NCI-H1092 treated with DMSO at 0.1 percent for 48 hours (cell line): ENCODE measurements at places on chromosomes 2 and 18.

GRCh38 chr2:40434731-40435271 lies 17.1 kb downstream of the SLC8A1 start:
- no peak for DNase-seq

DNA sequence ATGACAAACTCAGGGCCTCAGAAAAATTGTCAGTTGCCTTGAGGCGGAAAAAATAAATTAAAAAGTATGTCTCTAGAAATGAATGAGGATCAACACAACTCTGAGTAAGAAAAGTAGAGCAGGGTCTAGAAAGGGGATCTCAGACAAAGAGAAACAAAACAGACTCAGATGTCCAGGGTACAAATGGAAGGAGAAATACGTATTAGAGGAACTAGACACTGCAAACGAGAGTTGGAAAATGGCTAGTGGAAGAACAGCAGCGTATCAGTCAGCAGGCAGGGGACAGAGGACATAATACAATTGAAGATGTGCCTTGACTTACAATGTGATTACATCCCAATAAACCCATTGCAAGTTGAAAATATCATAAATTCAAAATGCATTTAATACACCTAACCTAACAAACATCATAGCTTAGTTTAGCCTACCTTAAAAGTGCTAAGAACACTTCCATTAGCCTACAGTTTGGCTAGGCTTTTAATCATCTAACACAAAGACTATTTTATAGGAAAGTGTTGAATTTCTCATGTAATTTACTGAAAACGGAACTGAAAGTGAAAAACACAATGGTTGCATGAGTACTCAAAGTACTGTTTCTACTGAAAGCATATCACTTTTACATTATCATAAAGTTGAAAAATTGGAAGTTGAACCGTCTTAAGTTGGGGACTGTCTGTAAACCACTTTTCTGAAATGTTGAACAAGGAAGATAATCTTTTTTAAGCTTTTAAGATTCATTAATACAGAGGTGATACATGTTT lies 182.8 kb downstream of the NBAS start:
- DNase-seq = no peak

DNA sequence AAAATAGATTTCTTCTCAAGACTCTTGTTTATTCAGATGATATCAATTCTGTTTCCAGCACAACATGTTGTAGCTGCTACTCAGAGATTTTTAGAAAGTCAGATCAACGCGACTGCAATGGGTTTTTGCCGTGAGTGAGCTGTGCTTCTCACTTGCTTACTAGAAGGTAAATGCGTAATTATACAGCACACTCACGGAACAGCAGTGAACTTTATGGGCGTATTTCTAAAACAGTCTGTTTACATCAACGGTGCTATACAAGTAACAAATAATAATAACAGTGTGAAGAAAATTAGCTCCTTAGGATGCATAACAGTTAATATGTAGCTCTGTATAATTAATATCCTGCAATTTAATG lies 533.6 kb downstream of the RNF144A start:
- no peak for DNase-seq

GRCh38 chr2:162014751-162015150 lies 59.3 kb downstream of the DPP4 start:
- no peak for DNase-seq

GRCh38 chr18:43620936-43621335 lies 343.6 kb upstream of the SYT4 start:
- DNase-seq = peak; percentile 68

DNA sequence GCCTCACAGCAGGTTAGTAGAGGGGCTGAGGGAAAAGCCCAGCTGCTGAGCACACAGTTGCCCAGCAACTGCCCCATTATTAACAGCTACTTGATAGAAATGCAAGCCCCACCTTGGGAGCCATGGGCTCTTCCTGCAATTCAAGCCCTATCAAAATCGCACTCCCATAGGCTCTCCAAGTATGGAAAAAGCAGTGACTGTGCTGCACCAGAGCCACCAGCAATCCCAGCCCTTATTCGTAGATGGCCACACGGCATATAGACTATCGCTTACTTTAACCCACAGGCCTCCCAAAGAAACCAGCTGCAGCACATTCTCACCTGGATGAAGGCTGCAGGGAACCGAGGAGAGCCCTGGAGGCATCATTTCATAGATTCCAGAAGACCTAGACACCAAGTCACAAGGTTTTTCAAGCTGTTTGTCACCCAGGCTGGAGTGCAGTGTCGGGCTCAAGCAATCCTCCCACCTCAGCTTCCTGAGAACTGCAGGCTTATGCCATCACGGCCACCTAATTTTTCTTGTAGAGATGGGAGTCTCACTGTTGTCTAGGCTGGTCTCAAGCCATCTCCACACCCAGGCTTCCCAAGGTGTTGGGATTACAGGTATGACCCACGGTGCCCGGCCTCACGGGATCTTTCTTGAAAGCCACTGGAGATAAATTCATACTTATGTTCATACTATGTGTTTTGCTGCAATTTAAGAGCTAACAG lies 11.3 kb downstream of the NCL start:
- DNase-seq = no peak

- DNase-seq = peak; percentile 25
Observed at GRCh38 chr18:48868468-48869466, 82.0 kb downstream of the SMAD7 start.

GRCh38 chr2:215442401-215442787 lies 6.5 kb upstream of the FN1 start:
- no peak for DNase-seq

DNA sequence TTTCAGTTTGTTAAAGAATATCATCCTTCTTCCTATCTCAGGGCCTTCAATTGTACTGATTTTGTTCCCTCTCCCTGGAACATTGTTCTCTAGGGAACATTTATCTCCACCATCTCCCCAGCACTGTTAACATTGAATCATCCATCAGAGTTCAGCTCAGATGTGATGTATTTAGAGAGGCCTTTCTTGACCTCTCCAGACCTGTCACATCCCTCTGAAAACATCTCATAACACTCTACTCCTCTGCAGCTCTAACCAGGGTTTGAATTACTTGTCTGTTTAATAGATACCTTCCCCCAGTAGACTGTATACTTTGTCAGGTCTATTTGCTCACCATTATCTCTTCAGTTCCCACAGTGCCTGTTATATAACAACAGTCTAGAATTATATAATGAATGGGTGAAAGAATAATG lies 98.6 kb downstream of the GALNT1 start:
- DNase-seq = no peak

DNA sequence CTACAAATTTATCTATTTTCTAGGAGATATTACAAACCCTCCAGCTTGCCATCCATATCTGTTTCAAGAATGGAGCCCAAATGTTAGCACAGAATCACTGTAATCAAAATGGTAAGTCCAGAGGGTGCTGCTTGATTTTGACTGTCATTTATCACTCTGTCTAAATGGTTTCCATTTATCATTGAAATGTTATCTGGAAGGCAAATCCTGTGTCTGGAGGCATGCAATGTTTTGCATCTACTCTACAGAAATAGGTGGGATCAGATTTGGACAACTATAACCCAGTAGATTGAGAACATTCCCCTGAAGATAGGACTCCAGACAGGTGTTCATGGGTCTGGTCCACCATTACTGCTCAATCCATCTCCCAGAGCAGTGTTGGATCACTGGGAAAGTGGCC lies 128.7 kb downstream of the MAIP1 start:
- DNase-seq = no peak

- peak; percentile 22 for DNase-seq
Observed at GRCh38 chr2:189142893-189143759, 36.4 kb downstream of the COL5A2 start.

DNA sequence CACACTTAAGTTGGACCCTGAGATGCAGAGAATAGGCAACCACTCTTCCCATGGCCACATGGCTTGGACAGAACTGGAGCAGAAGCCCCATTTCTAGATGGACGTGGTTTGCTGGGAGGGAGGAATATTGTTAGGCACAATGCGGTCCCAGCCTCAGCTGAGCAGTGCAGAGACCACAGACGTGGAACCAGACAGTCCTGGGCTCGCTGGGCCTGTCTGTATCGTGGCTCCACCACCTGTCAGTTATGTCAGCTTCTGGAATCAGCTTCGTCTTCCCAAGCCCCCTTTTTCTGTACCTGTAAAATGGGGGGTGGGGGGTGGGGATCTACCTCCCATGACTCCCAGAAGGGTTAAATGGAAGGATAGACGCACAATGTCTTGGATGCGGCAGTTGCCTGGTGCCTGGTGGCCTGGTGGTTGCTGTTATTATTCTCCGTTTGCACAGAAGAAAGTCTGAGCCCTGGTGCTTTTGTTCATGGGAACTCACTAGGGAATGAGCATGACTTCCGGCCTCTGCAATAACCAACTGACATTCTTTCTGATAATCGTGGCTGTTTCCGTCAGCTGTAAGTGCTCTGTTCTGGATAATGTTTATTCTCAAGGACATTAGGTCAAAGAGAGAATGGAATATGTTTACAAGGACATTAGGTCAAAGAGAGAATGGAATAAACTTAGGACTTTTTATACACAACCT lies 31.4 kb downstream of the COLEC11 start:
- DNase-seq = no peak

GRCh38 chr18:3323900-3324299 lies 62.0 kb downstream of the MYL12B start:
- DNase-seq = no peak

- DNase-seq = peak; percentile 33
Observed at GRCh38 chr2:18387441-18388206, 172.8 kb downstream of the RDH14 start.

DNA sequence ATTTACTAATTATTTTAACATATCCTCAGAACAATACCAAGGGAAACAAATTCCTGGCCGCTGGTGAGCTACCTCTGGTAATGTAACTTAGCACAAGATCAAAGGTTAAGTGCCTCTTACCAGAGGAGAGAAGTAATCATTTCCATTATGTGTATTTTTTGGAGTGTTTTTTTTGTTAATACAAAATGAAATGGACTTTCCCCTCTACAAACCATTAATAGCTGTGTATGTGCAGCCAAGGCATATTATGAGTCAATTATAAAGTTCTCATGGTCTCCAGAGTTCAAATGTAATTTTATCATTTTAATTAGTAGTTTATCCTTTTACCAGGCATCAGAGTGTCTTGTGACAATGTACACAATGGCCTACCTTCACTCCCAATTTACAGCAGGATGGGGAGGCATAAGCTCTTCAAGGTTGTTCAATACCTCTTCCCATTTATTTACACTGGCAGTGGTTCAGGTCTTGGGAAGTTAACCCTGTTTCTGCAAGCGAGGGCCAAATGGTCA lies 242.2 kb downstream of the TGIF1 start:
- peak; percentile 83 for DNase-seq

DNA sequence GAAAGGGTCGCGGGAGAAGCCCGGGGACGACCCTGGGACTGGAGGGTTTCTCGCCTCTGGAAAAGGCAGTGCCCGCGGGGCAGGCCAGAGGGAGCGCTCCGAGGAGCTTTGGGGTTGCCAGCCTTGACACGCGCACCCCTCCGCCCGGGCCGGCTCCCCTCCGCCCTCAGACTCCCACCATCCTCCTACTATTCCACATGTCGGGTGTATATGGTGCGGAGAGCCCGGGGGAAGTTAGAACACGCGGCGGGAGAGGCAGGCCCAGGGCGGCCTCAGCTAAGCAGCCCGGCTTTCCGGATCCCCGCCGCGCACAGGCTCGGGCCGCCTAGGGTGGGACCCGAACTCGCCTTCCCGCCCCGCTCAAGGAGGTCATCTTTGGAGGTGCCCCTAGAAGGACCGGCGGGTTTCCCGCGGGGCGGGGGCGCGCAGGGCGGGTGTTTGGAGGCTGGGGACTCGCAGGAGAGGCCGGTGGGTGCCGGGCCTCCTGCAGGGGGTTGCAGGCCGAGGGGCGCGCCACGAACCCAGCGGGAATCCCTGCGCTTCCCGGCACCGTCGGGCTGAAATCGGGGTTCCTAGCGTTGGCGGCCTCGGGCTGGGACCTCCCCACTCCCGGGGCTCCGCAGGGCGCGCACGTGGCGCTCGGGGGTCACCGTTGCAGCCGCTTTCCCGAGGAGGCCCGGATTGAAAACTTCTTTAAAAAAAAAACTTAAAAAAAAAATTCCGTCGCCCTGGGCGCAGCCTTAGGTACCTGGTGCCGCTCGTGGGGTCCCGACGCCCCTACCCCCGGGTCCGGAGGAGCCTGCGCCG lies 3.7 kb downstream of the NFATC1 start:
- no peak for DNase-seq

DNA sequence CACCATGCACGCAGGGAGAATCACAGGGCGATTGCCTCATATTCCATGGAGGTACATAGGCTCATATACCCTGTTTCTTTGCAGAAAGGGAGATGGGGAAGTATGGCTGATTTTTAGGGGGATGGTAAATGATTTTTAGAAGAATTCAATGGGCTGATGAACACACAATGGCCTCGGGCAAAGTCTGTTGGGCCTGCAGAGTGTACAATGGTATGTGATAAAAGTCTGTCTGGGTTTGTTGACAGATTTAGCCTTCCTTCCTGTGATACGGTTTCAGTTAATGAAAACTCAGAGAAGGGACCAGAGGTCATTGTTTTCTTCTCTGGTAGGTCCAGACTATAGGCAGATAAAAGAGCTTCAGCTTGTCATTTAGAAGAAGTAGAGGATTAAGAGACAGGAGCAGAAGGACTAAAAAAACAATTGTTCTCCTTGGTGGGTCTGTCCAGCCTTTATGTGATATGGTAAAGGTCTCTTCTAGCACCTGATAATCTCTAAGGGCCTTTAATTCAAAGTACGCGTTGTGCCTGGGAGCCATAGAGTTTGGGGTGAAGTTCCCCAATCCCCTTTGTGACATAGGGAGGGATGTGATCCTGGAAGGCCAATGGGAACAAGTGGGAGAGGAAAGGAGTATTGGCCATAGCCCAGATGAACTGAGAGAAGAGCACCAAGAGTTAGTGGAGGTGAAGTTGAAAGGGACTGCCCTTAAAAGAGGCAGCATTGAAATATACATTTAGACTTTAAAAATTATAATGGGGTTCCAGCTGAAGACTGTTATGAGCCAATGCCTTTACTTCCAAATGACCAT lies 107.5 kb upstream of the SERPINE2 start:
- no peak for DNase-seq

DNA sequence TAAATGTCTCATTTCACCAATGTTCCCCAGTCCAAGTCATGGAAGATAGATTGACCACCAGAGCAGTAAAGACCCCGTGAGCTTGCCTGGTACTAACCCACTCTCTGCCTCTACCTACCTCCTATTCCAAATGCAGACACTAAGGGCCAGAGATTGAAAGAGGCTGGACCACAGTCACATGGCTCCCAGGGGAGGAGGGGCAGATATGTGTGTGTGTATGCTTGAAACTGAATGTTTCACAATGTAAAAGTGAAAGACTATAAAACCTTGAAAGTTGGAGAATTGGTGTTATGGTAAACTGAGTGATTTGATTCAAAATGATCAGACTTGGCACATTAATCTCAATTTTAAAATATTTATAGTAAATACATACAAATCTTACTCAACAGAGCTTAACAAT lies 21.7 kb upstream of the KLHL29 start:
- no peak for DNase-seq

DNA sequence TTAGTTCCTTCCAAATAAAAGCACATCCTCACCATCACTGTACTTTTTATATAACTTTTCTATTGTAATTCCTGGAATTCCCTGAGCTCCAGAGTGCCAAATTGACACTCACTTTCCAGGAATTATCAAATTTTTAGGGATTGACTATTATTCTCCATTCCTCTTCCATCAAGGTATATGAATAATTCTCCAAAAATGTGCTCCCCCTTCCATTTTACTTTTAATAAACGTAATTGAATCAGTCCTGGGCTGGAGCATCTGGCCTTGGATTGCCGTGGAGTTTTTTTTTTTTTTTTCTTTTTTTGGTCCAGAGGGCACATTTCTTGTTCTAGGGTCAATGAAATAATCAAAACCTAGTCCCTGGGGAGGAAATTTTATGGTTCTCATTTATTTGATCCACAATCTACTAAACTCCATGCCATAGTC lies 304.3 kb downstream of the CDCA7 start:
- no peak for DNase-seq
